ENCODE measurements at places on chromosomes 6 and 20.

GRCh38 chr20:45060294-45060693, 40.6 kb downstream of the KCNS1 start:
- DNase-seq: no peak

- peak; percentile 58 for DNase-seq
Measured at GRCh38 chr20:51128198-51128597, 105.3 kb upstream of the KCNG1 start.

DNA sequence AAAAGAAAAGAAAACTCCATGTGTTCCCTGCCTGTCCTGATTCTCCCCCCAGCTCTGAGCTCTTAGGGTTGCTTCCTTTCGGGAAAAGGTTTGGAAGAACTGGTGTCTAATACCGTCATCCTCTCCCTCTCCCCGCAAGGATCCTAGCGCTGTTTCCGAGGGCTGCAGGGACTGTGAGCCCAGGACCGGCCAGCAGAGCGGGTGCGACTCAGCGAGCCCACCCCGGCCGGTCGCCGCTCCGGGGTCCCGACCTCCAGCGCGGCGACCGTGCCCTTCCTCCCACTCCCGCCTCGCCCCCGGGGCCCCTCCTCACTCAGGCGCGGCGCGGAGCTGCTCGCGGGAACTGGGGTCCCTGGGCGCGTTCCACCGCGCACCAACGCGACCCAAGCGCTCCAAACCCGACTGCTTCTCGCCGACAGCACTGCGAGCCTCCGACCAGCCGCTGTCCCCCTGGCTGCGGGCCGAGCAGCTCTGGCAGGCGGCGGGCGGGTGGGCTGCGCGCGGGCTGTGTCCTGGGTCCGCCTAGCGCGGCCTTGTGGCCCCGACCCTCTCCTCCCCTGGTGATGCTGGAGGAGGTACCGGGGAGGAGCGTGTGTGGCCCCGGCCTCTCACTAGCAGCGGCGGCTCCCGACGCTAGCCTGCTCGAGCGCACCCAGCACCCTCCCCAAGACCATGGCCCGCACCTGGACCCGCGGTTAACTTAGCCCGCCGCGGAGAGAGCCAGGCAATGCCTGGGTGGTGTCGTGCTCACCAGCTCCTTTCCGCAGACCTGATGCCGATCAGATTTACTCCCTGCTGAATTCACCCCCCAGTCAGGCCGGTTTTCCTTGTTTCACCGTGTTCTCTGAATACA, at the start of gene PLA2G7:
PLA2G7 (minus strand) TSS at position 509 of the 853 bp plus-strand sequence. CDS start 12,484 bp downstream, outside the sequence.
- peak; percentile 6 for DNase-seq

DNA sequence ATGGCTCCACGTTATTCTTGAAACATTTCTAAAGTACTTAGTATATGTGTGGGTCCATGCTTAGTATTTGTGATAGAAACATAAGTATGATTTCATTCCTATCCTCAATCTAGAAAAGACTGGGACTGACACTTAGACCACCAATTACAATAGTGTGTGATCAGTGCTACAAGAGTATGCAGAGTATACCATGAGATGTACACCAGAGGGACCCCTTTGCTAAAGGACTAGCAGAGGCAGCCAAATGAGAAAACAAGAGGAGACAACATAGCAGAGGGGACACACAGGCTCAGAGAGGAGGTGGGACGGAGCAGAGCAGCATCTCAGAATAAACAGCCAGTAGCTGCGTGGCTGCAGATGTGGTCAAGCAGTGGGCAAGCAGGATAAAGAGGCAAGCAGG, 21.0 kb downstream of the RMND1 start:
- no peak for DNase-seq

GRCh38 chr20:50578778-50579165, 68.6 kb downstream of the PTPN1 start:
- no peak for DNase-seq

DNA sequence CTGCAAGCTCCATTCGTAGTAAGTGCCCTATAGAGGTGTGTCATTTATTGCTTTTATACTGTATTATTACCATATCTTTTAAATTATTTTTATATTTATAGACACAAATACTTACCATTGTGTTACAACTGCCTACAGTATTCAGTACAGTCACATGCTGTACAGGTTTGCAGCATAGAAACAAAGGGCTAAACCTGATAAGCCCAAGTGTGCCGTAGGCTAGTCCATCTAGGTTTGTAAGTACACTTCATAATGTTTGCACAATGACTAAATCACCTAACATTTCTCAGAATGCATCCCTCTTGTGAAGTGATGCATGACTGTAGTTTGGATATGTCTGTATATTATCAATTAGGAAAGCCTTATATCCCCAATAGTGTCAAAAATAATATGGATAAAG, 122.8 kb downstream of the CLVS2 start:
- peak; percentile 14 for DNase-seq

- DNase-seq: no peak
Measured at GRCh38 chr6:170019818-170020583, 268.6 kb downstream of the ERMARD start.

DNA sequence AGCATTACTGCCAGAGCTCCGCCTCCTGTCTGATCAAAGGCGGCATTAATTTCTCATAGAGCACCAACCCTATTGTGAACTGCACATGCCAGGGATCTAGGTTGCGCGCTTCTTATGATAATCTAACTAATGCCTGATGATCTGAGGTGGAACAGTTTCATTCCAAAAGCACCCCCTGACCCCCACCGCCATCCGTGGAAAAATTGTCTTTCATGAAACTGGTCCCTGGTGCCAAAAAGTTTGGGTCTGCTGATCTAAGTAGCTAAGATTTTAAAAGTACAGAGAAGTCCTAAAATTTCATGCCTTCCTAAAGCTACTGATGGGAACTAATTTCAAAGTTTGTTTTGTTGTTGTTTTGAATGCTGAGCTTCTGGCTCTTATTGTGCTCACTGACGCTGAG, 281.6 kb downstream of the PRL start:
- no peak for DNase-seq

- no peak for DNase-seq
Measured at GRCh38 chr6:28865401-28866204, 58.2 kb downstream of the TRIM27 start.

GRCh38 chr6:99467509-99468106, 42.5 kb upstream of the PNISR start:
- peak; percentile 17 for DNase-seq

DNA sequence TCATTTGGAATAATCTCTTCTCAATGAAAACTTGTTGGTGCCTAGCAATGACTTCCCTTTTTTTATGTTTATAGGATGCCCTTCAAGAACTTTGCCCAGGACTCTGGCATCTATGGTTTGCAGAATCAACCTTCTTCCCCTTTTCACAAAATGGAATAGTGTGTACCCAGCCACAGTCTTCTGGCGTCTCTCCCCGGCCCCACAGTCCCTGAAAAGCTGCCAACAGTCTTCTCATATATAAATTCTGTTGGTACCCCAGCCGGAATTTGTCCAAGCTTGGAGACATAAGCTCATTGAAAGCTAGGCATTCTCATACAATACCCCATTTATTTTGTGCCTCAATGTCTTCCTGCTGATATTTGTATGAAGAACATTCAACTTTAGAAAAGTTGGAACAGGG, 26.4 kb upstream of the MCM3 start:
- DNase-seq: no peak

- DNase-seq: no peak
Measured at GRCh38 chr6:102051720-102052119, 658.2 kb downstream of the GRIK2 start.

DNA sequence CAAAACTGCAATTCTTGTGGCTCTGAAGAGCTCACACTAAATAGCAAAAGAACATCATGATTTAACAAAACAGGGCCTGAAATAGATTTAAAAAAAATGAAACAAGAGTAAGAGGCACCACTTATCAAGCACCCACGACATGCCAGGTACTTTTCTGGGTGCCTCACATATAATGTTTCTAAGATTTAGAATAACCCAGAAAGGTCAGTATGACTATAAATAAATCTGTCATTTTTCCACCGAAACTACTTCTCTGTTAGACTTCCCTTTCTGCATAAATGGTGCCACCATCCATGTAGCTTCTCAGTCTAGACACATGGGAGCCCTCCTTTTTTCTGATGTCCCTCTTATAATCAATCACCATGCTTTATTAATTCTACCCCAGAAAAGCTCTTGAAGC, 652.4 kb upstream of the CHD6 start:
- DNase-seq: no peak

DNA sequence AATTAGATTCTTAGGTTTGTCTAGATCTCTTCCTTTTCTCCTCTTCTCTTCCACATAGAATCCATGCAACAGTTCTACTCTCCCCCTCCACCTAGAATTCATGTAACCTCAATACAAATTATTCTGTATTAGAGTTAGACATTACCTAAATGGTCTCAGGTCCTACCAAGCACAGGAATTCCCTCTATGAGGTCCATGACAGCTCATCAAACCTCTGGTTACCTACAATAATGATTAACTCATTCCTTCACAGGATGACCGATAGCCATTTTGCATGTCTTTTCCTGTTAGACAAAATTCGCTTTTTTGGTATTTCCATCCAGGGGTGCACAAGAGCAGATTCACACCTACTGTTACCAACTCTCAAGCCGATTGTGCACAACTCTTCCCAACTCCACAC, 27.4 kb upstream of the BMP2 start:
- peak; percentile 21 for DNase-seq

DNA sequence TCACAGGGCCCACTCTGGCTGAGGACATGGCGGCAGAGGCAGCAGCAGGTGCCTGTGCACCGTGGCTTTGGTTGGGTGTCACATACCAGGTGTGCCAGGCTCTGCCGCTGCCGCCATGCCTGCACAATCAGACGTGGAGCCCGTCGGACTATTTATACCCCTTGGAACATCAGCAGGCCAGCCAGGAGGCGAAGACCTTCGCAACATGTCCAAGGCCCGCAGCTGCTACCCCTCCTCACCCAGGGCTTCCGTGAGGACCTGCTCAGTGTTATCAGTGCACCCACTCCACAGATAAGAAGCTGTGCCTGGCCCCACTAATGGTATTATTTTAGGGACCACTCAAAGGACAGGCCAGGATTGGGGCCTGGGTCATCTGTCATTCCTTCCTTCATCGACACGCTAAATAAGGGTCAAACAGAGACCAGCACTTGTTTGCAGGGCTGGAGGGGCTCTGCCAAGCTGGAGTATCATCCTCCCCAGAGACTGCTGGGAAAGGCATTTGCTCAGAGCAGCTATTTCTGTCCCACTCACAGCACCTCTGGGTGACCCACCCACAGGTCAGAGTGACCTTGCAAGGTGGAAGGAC, 109.2 kb downstream of the BMP7 start:
- no peak for DNase-seq

GRCh38 chr6:2782356-2782708, 17.1 kb downstream of the WRNIP1 start:
- DNase-seq: no peak

- DNase-seq: no peak
Measured at GRCh38 chr20:62063315-62063980, 2.2 kb downstream of the TAF4 start.

DNA sequence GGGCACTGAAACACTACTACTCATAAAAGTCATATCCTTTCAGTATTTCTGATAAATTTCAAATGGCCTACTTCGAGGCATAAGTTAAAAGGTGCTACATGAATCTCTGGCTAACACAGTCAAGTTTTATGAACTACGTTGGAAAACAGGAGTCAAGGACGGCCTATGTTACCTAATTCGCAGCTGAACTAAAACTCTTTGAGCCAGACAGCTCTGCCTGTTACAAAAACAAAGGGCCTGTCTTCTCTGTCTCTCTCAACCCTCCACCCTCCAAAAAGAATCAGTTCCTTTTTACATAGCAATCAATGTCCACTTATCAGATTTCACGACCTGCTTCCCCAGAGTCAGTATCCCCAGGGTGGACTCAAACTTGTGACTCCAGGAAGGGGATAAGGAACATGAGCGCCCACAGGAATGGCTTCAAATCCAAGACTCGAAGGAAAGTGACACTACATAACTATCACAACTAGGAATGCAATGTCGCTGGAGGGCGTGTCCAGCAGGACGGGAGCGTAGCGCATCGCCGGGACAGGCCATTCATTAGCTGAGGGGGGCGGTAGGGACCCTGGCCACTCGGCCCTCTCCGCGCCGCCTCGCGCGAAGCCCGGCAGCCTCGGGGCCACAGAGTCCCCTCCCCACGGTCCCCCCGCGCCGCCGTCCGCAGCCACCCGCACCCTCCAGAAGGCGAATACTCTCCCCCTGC, 591 bp downstream of the IBTK start:
- DNase-seq: peak; percentile 35

- DNase-seq: peak; percentile 82
Measured at GRCh38 chr6:105359419-105360370, 43.2 kb downstream of the PREP start.

- DNase-seq: no peak
Measured at GRCh38 chr6:105211831-105212230, 32.0 kb upstream of the POPDC3 start.

GRCh38 chr20:60362531-60362930, 404.3 kb downstream of the CDH26 start:
- DNase-seq: no peak

DNA sequence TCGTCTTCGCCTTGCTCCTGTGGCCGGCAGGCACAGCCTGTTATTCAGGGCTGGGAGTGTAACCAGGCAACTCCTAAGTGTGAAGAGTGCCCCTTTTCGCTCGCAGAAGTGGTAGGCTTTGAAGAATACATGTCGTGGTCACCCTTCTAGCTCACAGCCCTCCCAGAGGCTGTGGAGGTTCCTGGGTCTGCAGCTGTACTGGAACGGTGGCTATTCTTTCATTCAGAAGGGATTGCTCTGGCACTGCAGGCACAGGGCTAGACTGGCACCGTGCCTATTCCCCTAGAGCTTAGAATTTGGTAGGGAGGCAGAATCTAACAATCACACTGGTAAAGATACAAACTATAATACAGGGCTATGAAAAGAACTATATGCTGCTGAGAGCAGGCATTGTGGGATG, 1.1 kb upstream of the SRSF12 start:
- no peak for DNase-seq

- no peak for DNase-seq
Measured at GRCh38 chr6:153801917-153802316, 237.1 kb upstream of the OPRM1 start.

- DNase-seq: no peak
Measured at GRCh38 chr6:155317186-155317585, 2.9 kb upstream of the TFB1M start.

GRCh38 chr20:62232194-62232593, 6.1 kb upstream of the OSBPL2 start:
- no peak for DNase-seq

- no peak for DNase-seq
Measured at GRCh38 chr20:43198607-43199006, 8.9 kb upstream of the PTPRT start.

DNA sequence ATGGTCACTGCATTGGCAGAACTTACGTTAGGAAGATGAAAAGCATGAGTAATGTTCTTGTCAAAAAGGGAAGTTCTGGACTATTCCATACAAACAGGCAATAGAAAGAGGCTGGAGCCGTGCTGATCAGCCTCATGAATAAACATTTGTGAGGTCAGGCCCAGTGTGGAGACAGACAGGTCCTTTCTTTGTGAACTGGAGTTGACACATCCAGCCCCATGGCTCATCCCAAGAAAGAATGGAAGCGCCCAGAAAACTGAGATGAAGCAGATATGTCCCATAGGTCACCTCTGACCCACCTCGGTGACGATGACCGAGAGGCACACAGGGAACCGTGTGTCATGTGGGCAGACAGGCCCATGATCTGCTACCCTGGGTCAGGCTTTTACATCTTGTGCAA, 276.0 kb upstream of the SGK1 start:
- no peak for DNase-seq
